ENCODE measurements at places on chromosomes 3 and 15.
A peak's percentile ranks its signal among the peaks of the same experiment; 100 is the strongest.

- DNase-seq = no peak
Observed at GRCh38 chr3:71430941-71431552, 152.5 kb downstream of the FOXP1 start.

DNA sequence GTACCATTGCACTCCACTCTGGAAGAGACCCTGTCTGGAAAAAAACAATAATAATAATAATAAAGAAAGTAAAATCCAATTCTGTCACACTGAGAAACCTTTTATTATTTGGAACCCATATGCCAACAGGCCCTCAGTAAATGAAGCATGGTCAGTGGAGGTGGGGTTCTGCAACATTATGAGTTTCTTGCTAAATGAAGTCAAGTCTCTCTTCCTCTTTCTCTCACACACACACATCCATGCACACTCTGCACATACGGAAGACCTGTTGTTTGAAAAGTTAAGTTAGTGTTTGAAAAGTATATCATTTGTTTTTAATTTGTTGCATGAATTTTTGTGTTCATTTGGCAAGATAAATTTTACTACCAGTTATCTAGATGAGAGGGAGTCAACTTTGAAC, 27.8 kb downstream of the GAP43 start:
- no peak for DNase-seq

- DNase-seq = no peak
Observed at GRCh38 chr3:71046791-71047190, 536.7 kb downstream of the FOXP1 start.

DNA sequence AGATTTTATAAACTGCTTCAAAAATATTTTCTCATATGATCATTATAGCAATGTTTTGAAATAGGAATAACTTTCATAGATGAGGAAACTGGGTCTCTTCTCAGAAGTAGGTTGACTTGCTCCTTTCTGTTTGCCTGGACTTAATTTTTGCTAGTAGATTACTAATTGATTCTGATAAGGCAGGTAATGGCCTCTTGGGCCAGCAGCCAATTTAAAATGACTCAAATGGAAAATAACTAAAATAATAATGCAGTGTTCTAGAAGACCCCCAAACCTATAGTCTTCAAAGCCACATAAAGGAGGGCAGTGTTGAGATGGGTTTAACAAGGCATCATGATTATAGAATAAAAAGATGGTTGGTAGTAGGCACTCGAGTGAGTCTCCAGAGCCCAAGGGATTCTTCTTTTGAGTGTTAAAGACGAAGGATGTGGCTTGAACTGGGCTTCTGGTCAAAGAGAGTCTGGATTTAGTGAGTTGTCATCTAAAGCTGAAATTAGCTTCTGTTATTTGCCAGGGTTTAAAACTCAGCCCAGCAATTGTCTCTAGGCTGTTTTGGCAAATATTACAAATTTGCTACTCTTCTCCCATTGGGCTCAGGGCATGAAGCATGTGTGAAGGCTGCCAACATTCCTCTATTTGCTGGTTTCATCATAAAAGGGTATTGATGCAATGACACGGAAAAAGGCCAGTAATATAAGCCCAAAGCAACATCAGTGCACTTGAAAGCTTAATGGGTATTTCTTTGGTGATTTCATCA, 297.1 kb upstream of the MEIS2 start:
- no peak for DNase-seq

- no peak for DNase-seq
Observed at GRCh38 chr15:27692438-27692837, 406.7 kb downstream of the OCA2 start.

DNA sequence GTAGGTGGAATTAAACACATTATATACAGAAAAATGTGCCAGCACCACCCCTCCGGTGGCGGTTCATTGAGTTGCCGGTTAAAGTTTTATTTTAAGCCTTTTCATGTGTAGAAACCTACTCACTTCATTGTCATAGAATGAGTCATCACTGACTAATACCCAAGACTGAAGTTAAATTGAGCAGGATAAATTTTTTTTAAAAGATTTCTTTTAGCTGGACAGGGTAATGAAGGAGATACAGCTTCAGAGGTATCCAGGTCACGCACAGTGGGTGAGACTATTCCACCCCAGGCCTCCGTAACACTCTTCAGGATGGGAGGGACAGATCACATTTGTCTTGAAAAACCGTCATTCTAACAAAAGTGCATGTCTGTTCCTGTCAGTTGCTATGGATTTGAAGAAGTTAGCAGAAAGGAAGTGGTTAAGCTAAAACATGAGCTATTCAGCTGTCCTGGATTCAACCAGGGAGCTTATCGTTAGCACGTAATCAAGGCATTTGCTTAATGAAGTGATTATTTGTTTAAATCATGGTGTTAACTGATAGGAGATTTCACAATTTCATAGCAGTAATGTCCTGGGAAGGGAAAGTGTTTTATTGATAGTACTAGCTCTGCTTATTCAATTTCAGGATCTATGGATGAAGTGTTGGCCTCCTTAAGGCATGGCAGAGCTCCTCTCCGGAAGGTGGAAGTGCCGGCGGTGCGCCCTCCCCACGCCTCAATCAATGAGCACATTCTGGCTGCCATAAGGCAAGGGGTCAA, 23.4 kb downstream of the WHAMM start:
- peak; percentile 36 for DNase-seq

- no peak for DNase-seq
Observed at GRCh38 chr3:100650651-100651619, 41.5 kb downstream of the ADGRG7 start.
